H7 (cell line): ENCODE measurements at places on chromosomes 12 and 14.

- DNase-seq: peak; percentile 43
Measured at GRCh38 chr12:116382686-116383530, 105.4 kb upstream of the MED13L start.

- no peak for DNase-seq
Measured at GRCh38 chr14:48537600-48537999, 862.2 kb upstream of the MDGA2 start.

- DNase-seq: peak; percentile 86
Measured at GRCh38 chr12:128823216-128823915, 392 bp downstream of the SLC15A4 start.

DNA sequence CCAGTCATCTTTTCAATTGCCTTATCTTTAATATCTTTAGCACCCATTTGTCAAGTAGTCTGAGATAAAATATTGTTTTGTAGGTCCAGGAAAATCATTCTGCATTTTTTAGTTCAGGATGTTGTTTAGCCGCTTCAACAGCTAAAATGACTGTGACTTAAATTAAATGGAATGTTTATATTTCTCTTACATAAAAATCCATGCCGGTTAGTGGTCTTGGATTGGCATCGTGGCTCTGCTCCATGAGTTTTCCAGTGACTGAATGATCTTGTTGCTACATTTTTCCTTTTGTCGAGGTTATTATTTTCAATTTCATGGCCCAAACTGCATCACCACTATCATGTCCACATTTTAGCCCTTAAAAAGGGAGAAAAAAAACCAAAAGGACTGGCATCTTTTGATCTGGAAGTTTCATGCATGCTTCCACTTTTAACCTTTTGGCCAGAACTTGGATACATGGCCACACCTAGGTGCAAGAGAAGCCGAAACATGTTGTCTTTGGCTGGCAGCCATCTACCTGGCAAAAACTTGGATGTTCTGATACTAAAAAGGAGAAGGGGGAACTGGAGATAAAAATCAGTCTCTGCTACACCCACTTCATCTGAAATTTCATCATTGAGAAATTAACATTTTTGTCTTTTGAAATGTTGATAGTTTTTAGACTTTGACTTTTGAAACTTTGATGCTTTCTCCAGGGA is 142.4 kb downstream of the OTOGL start:
- DNase-seq: no peak

DNA sequence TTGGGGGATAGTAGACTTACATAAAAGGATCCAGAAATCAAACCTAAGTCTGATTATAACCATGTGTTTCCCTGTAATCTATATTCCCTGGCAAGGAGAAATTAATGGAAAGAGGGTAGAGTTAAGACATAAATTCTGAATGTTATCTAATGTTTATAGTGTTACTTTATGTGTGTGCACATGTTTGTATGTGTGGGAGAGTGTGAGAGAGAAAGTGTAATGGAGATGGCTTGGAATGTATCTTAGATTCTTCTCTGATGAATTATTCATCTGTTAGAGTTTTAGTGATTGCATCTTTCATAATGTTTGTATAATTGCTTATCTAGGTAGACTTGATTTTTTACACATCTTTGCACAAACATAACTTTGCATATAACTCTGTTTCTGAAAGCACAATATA is 490.9 kb downstream of the FLRT2 start:
- no peak for DNase-seq

DNA sequence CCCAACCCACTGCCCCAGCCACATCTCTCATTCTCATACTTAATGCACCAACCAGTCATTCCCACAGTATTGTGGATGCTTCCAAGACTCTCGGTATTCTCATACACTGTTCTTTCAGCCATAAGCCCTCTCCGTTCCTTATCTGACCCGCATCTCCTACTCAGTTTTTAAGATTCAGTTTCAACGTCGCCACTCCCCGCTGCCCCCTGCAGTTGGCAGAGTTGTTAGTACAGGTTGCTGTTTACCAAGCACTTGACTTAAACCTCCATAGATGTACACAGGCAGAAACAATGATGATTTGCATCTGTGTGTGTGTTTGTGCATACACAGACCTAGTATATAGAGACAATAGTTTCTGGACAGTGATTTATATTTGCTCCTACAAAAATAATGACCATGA is 40.2 kb downstream of the PAH start:
- DNase-seq: peak; percentile 31

GRCh38 chr14:23405096-23405495 is 3.0 kb downstream of the MYH6 start:
- DNase-seq: no peak

DNA sequence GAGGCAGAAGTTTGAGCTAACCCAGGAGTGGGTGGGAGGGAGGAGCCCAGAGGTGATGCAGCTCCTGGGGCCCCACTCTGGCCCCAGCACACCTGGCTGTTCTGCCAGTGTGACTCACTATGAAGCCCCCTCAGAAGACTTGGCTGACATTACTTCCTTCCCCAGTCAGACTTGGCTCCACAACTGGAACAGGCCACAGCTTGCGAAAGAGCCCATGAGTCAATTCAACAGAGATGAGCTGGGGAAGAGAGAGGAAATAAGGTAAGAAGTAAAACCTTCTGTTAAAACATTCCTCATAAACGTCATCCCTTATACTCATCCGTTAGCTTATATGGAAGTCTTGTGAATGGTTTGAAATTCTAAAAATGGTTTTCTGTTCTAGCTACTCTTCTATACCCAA is 245.9 kb downstream of the ADAMTS20 start:
- no peak for DNase-seq

GRCh38 chr12:113097716-113098440 is 37.7 kb downstream of the RASAL1 start:
- peak; percentile 92 for DNase-seq

DNA sequence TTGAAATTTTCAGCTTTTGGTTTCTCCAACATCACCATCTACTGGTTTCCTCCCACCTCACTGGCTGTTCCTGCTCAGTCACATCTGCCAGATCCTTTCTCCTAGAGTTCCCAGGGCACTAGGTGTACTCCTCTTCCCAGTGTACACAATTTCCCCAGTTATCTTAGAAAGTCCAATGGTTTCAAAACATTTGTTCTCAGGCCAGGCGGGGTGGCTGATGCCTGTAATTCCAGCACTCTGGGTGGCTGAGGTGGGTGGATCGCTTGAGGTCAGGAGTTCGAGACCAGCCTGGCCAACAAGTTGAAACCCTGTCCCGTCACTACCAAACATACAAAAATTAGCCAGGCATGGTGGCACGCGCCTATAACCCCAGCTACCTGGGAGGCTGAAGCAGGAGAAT is 60.7 kb downstream of the SPPL3 start:
- DNase-seq: no peak

DNA sequence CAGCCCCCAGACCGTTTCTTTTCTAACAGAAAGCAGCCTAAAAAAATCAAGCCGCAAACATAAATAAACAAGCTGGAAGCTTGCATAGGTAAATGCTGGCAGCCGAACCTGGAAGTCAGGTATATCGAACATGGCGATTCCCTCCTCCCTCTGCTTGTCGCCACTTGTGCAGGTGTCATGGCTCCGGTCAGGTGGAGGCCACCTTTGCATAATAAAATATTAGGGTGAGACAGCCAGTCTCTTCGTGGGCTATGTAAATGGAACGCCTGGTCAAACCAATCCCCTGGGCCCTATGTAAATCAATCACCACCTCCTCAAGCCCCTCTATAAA is 223.9 kb upstream of the DAAM1 start:
- DNase-seq: no peak

- peak; percentile 69 for DNase-seq
Measured at GRCh38 chr14:59632381-59632780, 55.8 kb upstream of the CCDC175 start.

- no peak for DNase-seq
Measured at GRCh38 chr14:76963372-76963771, 65.1 kb downstream of the IRF2BPL start.

DNA sequence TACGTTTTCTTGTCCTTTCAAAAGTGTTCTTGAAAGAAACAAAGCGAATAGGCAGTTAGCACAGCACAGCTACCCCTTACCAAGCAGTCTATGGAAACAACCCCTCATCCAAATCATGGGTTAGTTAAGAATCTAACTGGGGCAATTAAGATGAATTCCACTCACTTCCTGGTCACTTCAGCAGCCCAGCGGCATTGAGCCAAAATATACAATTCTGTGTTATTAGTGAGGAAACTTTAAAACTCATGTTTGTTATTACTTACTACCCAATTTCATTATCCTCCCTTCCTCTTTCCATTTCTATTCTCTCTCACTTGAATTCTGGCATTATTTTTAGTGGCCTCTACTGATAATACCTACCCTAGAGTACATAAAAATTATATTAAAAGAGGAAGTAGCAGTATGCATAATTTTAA is 121.4 kb downstream of the PPHLN1 start:
- no peak for DNase-seq

DNA sequence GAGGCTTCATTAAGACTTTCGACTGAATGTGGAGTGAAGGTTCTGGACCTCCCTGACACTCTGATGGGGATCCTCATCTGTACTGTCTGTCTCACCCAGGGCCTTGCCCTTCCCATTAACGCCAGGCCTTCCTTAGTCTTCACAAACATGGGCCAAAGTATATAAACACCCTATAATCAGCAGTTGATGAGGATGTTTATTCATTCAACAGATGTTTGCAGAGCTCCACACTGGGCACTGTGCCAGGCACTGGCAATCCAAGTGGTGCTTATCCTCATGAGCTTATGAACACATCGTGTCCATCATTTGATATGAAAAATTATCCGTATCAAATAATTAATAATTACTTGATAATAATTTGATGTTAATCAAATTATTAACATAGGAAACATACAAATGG is 454.4 kb downstream of the FUT8 start:
- DNase-seq: no peak

DNA sequence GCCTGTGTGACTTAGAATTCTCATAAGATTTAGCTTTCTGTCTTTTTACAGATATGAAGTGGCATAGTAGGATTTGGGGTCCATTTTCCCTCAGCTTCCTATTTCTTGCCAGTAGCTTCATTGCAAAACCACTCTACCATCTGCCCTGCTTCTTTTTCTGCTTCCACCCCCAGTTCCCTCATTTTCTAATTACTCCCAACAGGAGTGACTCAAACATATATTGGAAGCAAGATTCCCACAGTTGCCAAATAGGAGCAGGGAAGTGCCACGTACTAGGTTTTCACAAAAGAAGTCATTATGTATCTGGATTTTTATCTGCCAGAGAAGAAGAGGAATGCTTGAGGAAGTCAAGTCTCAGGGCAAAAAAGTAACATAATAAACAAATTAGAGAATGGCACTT is 64.1 kb downstream of the ANO4 start:
- DNase-seq: no peak

GRCh38 chr12:2333491-2334195 is 280.9 kb downstream of the CACNA1C start:
- DNase-seq: no peak

GRCh38 chr12:230925-231671 is 17.1 kb upstream of the SLC6A12 start:
- DNase-seq: peak; percentile 60

- no peak for DNase-seq
Measured at GRCh38 chr12:50123203-50123602, 11.2 kb downstream of the COX14 start.

DNA sequence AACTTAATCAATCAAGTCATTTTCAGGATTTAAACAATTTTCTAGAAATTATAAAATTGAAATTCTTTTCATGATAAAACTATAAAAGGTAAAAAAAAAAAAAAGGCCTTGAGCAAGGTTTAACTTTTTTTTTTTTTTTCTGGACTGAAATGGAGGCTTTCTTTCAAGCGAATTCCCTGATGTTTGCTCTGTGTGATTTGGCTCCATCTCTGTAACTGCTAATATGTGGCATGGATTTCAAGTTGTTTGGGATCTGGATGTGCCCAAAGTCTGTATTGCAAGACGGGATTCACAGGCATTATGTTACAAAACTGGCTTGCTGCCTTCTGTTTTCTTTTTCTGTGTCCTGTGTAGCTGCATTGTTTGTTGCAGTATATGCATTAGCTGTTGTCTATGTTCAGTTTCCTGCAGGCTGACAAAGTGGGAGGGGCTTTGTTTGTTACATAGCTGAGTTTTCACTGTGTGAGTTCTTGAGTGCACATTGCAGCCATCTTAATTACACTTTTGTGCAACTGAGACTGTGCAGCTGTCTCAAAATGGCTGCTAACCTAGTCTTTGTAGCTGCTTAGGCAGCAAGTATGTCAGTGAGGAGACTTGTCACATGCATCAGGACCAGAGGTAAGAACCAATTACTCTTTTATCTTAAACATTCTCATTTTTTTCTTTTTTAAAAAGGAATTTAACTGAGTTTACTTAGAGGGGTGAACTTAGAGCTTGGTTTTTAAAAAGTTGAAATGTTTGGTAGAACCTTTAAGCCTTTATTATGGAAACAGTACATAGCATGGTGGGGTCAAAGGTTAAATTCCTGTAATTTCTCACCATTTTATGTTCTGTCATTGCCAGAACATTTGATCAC is 19.5 kb downstream of the ATF7IP start:
- DNase-seq: peak; percentile 18

DNA sequence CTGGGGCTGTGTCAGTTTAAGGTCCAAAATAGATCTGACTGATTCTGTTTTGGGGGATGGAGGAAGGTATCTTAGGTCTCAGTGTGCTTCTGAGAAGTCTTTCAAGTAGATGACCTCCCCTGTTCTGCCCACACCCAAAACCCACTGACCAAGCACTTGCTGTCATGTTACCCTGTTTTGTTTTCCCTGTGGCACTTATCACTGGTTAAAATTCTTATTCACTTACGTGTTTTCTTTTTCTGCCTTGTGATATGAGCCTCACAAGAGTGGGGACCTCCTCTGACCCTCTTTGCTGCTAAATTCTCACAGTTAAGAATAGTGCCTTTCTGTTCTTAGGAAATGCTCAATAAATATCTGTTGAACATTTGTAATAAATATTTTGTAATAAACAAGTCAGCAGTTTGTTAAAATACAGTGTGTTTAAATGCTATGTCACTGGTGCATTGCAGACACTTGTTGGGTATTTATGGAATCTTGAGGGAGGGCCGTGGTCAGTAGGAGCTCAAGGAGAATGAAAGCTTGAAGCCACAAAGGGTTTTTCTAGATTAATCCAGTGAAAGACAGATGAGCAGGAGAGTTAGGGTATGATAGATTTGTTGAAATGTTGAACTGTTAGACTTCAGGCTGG is 20.9 kb downstream of the PLEKHA5 start:
- DNase-seq: no peak

GRCh38 chr12:47799357-47799955 is 20.2 kb downstream of the HDAC7 start:
- no peak for DNase-seq

- DNase-seq: no peak
Measured at GRCh38 chr14:85752175-85752574, 222.2 kb downstream of the FLRT2 start.

- no peak for DNase-seq
Measured at GRCh38 chr12:29566441-29566840, 69.0 kb upstream of the OVCH1 start.

- DNase-seq: no peak
Measured at GRCh38 chr14:93375673-93376156, 28.7 kb downstream of the COX8C start.

GRCh38 chr12:122421187-122421820 is 1.2 kb downstream of the CLIP1 start:
- no peak for DNase-seq

- DNase-seq: no peak
Measured at GRCh38 chr14:105213361-105213760, 32.2 kb upstream of the NUDT14 start.

- no peak for DNase-seq
Measured at GRCh38 chr14:39376667-39377403, 55.4 kb downstream of the FBXO33 start.
